ENCODE measurements at places on chromosomes 6 and 20. TPM values are rescaled to one million over a fixed set of nuclear protein-coding genes. Genes with fewer than 3 reads are reported as not detected.

SLC35D3 gene
- 0.05 TPM for total RNA-seq

BMP6 gene
- 19.1 TPM for total RNA-seq

TREML2 gene
- not detected for total RNA-seq

RNF39 gene
- total RNA-seq = not detected

KIAA0408 gene
- 6.4 TPM for total RNA-seq

SLC17A9 gene
- 0.05 TPM for total RNA-seq

DLL1 gene
- total RNA-seq = 0.15 TPM

FUT9 gene
- total RNA-seq = not detected

PRICKLE4 gene
- total RNA-seq = 0.76 TPM

POM121L2 gene
- 0.04 TPM for total RNA-seq

NRSN2 gene
- total RNA-seq = 50.4 TPM

SLC4A11 gene
- 7.5 TPM for total RNA-seq

LCA5 gene
- total RNA-seq = 1.0 TPM

OR2H1 gene
- total RNA-seq = not detected

SOX18 gene
- 1.9 TPM for total RNA-seq

FANCE gene
- 2.8 TPM for total RNA-seq

CRISP1 gene
- total RNA-seq = not detected

DOK5 gene
- total RNA-seq = 0.05 TPM

CYP39A1 gene
- 0.09 TPM for total RNA-seq

NT5E gene
- 44.8 TPM for total RNA-seq

ZDHHC14 gene
- total RNA-seq = 2.9 TPM

TREM2 gene
- total RNA-seq = not detected

MMP24 gene
- total RNA-seq = 23.3 TPM

XRN2 gene
- total RNA-seq = 101 TPM

CEP85L gene
- total RNA-seq = 1.8 TPM

HTR1E gene
- total RNA-seq = not detected

CPXM1 gene
- total RNA-seq = not detected

GMPR gene
- total RNA-seq = 2.2 TPM

Data from A549 treated with CORT108297 at 1 μM for 4 hours (cell line).